GM23338 (cell line): ENCODE measurements at places on chromosomes 7 and 10. TPM values are rescaled to one million over a fixed set of nuclear protein-coding genes. Genes with fewer than 3 reads are reported as not detected.

GRCh38 chr10:22111260-22111659 lies 106.6 kb downstream of the EBLN1 start:
- H3K27ac ChIP-seq = no peak overlapping the region
- no peak for DNase-seq
- H3K36me3 ChIP-seq = no peaks in the 10 kb centered on the region
- H3K4me3 ChIP-seq = no peak overlapping the region
- H3K4me1 ChIP-seq = peaks cover 6% of the 10 kb centered on the region; the same call in 1 of the 2 replicates

DNA sequence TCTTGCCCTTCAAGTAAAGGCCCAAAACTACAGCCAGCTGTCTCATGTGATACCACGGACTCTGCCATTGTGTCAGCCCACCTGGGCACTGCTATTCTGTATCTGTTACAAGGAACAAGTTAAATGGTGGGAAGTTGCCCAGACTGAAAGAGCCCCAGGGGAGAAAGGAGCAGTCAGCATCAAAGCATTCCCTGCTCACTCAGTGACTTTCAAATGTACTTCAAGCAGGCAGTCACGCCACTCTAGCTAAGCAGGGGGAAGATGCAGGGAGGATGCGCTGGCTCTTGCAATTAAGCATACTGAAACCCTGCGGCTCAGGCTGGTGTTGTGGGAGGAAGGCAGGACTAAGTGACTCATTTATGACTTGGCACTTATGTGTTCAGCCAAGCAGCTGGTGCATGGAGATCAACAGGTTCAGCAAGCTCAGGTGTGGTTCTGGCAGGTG lies 1249.6 kb downstream of the TYW1 start:
- no peaks in the 10 kb centered on the region for H3K4me1 ChIP-seq
- no peaks in the 10 kb centered on the region; the same call in 1 of the 2 replicates for H3K36me3 ChIP-seq
- no peaks in the 10 kb centered on the region for H3K27me3 ChIP-seq
- H3K4me3 ChIP-seq = no peak overlapping the region
- no peak overlapping the region for H3K27ac ChIP-seq

- H3K4me3 ChIP-seq = no peak overlapping the region
- H3K27me3 ChIP-seq = no peaks in the 10 kb centered on the region
- H3K36me3 ChIP-seq = peaks cover 3% of the 10 kb centered on the region
- H3K27ac ChIP-seq = no peak overlapping the region
These were observed 82.0 kb downstream of the SND1 start for GRCh38 chr7:127733986-127734385.

DNA sequence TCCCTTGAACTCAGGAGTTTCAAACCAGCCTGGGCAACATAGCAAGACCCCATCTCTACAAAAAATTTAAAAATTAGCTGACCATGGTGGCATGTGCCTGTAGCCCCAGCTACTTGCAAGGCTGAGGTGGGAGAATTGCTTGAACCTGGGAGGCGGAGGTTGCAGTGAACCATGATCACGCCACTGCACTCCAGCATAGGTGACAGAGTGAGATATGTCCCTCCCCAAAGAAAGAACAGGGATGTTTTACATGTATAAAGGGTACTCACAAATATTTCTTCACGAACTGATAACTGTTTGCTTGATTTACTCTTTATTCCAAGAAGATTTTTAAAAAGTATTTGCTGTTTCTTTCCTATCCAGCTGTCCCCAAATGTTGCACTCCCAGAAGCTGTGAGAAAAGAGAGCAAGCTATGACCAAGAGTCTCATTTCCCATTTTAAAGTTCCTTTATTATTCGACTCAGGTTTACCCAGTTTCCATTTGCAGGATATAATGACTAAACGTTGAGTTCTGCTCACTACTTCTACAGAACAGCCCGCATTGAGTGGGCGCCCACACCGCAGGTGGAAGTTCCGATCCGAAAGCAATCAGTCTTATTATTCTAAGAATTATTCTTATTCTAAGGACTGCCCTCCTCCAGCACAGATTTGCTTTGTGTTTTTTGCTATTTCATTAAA lies 90.7 kb downstream of the APBB1IP start:
- no peak overlapping the region for H3K4me3 ChIP-seq
- DNase-seq = no peak
- no peaks in the 10 kb centered on the region for H3K27me3 ChIP-seq
- no peaks in the 10 kb centered on the region for H3K36me3 ChIP-seq

- no peak overlapping the region for H3K4me3 ChIP-seq
- H3K36me3 ChIP-seq = peaks cover 31% of the 10 kb centered on the region
- no peak for DNase-seq
- no peaks in the 10 kb centered on the region for H3K27me3 ChIP-seq
- no peaks in the 10 kb centered on the region for H3K4me1 ChIP-seq
These were observed 46.0 kb downstream of the CDC123 start for GRCh38 chr10:12241810-12242529.

- no peak for DNase-seq
- H3K36me3 ChIP-seq = no peaks in the 10 kb centered on the region
- no peak overlapping the region for H3K27ac ChIP-seq
- no peaks in the 10 kb centered on the region for H3K27me3 ChIP-seq
These were observed 25.5 kb downstream of the DDC start for GRCh38 chr7:50539725-50540124.

DNA sequence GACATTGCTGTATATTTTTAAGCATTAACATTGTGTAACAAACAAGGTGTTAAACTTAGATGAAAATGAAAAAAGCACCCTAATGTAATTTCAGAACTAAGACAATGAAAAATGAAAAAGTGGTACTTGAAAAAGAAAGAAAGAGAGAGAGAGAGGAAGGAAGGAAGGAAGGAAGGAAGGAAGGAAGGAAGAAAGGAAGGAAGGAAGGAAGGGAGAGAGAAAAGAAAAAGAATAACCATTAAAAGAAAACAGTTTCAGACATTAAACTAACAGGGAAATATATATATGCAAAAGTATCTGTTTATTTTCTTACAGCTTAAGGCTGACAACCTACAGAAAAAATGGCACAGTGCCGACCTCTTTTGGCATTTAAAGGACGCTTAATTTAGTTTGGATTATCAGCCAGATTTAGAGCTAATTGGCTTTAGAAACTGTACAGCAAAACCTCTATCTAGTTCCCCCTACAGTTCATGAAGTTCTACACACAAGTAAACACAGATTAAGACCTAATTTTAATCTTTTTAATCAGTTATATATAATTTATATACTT lies 13.8 kb downstream of the MTERF1 start:
- no peak for DNase-seq
- H3K27me3 ChIP-seq = no peaks in the 10 kb centered on the region
- no peaks in the 10 kb centered on the region for H3K36me3 ChIP-seq
- no peak overlapping the region for H3K27ac ChIP-seq
- H3K4me1 ChIP-seq = no peaks in the 10 kb centered on the region

DNA sequence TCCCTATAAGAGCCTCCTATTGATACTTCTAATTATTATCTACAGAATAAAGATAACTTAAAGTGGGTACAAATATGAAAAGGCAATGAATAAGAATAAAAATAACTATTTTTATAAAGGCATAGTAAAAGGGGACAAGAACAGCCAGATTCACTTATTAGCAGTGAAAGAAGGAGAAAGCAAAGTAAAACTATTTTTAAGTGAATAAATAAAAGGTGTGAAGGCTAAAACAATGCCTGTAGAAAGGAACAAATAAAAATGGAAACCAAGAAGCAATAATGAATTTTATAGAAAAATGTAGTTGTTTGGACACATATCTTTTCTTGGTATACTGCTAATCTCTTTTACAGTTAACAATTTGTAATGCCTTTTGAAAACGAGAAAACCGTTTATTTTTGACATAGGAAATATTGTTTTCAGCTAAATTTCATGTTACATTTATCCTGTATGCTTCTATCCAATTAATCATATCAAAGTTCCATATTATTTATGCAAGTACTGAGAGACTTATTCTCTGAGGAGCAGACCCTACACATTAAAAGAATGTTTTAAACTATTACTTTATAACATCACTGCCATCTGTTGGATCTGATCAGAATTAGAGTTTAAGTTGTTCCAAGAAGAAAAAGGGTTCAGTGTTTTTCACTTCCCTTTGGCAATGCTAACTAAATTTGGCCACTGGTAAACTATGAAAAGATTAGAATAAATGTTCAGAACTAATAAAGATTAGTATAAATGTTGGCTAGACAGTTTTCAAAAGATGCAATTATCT lies 59.1 kb downstream of the ARMC3 start:
- H3K27ac ChIP-seq = no peak overlapping the region
- H3K36me3 ChIP-seq = no peaks in the 10 kb centered on the region

DNA sequence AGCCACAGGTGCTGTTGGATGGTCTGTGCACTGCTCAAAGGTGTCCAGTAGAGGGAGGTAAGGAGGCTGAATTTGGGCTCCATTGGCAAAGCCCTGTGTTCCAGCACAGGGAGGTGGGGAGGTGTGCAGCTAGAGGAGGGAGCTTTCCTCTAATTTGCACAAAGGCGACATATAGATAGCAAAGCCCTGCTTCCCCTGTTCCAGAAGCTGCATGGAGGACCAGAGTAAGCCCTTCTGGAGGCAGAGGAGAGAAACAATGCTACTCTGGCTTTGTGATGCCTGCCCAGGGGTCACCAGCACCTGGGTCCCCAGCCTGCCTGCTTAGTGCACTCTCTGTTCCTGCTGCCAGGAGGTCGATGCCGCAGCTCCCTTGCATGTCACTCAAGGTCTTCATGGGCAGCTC lies 3.4 kb upstream of the ARHGAP22 start:
- DNase-seq = peak; percentile 89
- peaks cover 26% of the 10 kb centered on the region for H3K27me3 ChIP-seq
- no peaks in the 10 kb centered on the region for H3K36me3 ChIP-seq
- H3K27ac ChIP-seq = no peak overlapping the region
- no peak overlapping the region for H3K4me3 ChIP-seq

GRCh38 chr10:82980321-82980720 lies 1105.3 kb downstream of the NRG3 start:
- H3K27ac ChIP-seq = no peak overlapping the region
- H3K27me3 ChIP-seq = no peaks in the 10 kb centered on the region
- no peak overlapping the region for H3K4me3 ChIP-seq
- H3K4me1 ChIP-seq = no peaks in the 10 kb centered on the region
- no peaks in the 10 kb centered on the region for H3K36me3 ChIP-seq

GRCh38 chr7:151462306-151462779 lies 22.4 kb upstream of the CRYGN start:
- H3K27ac ChIP-seq = peak overlapping the region; percentile 51
- no peaks in the 10 kb centered on the region for H3K27me3 ChIP-seq
- H3K4me1 ChIP-seq = peaks cover 32% of the 10 kb centered on the region
- peaks cover 36% of the 10 kb centered on the region for H3K36me3 ChIP-seq

GRCh38 chr7:158973440-158973839 lies 117.1 kb downstream of the DYNC2I1 start:
- H3K27me3 ChIP-seq = no peaks in the 10 kb centered on the region
- no peaks in the 10 kb centered on the region for H3K4me1 ChIP-seq
- no peaks in the 10 kb centered on the region for H3K36me3 ChIP-seq
- peak overlapping the region; percentile 41; the same call in 1 of the 2 replicates for H3K4me3 ChIP-seq

DNA sequence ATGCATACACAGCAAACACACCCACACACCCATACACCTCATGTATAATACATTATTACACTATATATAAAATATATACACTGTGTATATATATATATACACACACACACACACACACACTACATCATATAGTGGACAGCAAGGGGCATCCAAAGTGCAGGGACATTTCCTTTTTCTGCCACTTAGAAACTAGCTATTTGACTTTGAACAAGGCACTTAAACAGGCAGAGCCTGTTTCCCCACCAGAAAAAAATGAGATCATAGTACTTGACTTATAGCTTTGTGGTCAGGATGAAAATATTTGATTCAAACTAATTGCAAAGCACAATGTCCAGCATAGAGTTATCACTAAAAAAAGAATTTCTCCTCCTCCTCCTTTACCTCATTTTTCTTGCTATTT lies 254.3 kb upstream of the NPVF start:
- H3K27ac ChIP-seq = no peak overlapping the region
- H3K4me1 ChIP-seq = 0 out of 2 replicates have a peak, but pooled peaks cover 4% of the 10 kb centered on the region
- no peak overlapping the region for H3K4me3 ChIP-seq
- H3K36me3 ChIP-seq = no peaks in the 10 kb centered on the region

- H3K27ac ChIP-seq = no peak overlapping the region
- DNase-seq = no peak
- H3K27me3 ChIP-seq = peaks cover 28% of the 10 kb centered on the region
- no peaks in the 10 kb centered on the region; the same call in 1 of the 2 replicates for H3K36me3 ChIP-seq
- peaks cover 58% of the 10 kb centered on the region for H3K4me1 ChIP-seq
- peak overlapping the region; percentile 68 for H3K4me3 ChIP-seq
These were observed 2.5 kb downstream of the LFNG start for GRCh38 chr7:2521952-2522591.

- H3K4me1 ChIP-seq = no peaks in the 10 kb centered on the region
- no peak for DNase-seq
- no peaks in the 10 kb centered on the region for H3K36me3 ChIP-seq
These were observed 10.7 kb downstream of the C10orf90 start for GRCh38 chr10:126659750-126660149.

Gene SLC26A5
- 1.0 and 1.1 TPM in 2 replicates for polyA plus RNA-seq

Gene STK31
- polyA plus RNA-seq = 0.14 and 0.55 TPM in 2 replicates

Gene LRRN3
- polyA plus RNA-seq = 0.31 and 0.40 TPM in 2 replicates

Gene PDE1C
- polyA plus RNA-seq = not detected in 2 replicates
